ENCODE measurements at places on chromosomes 13 and 19.
A peak's percentile ranks its signal among the peaks of the same experiment; 100 is the strongest.

GRCh38 chr19:49864890-49865289 lies 2.5 kb downstream of the PNKP start:
- DNase-seq = no peak

GRCh38 chr13:27425918-27426630 lies 1.7 kb downstream of the GTF3A start:
- peak; percentile 67 for DNase-seq

DNA sequence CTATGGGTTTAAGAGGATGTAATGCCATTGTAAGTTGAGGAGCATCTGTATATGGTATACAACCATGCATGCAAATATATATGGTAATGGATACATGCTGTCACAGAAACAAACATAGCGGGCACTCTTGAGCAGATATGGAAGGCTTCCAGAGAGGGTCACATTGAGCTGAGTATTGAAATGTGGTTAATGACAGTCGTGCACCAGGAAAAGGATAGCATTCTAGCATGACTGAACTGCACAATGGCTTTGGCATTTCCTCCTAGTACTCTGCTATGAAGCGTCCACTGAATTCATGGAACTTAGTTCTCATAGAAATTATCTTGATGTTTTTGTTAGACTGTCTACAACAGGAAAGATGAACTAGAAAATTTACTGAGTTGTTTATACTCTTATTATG lies 25.2 kb downstream of the DGKH start:
- DNase-seq = no peak

DNA sequence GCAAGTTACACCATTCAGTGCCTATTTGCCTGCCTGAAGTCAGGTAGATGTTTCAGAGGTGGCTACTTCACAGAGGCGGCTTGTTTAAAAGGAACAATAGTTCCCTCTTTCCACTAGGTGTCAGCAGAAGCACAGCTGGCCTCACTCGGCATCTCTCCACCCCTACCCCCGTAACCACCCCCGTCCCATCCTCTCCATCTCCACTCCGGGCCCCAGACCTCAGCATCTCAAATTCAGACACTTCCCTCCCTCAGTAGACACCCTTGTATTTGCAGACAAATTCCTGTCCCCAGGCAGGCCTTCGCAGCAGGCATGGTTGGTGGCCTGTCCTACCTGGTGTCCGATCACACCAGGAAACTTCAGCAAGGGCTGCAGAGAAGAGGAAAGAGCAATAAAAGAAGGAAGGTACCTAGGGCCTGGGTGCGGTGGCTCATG lies 9.1 kb upstream of the DPP9 start:
- peak; percentile 77 for DNase-seq

DNA sequence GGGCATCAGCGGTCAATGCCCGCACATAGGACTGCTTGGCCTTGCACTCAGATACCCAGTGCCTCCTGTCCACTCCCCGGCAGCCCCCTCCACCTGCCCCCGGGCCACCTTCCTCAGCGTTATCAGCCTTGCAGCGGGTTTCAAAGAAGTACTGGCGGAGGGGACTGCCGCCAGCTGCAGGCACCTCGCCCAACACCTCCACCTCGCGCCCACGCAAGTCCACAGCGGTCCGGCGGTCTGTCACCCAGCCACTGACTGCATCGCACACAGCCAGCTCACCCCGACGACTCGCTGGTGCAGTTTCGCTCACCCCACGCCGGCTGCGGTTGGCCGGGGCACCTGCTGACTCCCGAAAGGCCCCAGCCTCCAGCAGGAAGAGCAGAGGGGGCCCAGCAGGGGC lies 3.2 kb downstream of the NTF4 start:
- no peak for DNase-seq

DNA sequence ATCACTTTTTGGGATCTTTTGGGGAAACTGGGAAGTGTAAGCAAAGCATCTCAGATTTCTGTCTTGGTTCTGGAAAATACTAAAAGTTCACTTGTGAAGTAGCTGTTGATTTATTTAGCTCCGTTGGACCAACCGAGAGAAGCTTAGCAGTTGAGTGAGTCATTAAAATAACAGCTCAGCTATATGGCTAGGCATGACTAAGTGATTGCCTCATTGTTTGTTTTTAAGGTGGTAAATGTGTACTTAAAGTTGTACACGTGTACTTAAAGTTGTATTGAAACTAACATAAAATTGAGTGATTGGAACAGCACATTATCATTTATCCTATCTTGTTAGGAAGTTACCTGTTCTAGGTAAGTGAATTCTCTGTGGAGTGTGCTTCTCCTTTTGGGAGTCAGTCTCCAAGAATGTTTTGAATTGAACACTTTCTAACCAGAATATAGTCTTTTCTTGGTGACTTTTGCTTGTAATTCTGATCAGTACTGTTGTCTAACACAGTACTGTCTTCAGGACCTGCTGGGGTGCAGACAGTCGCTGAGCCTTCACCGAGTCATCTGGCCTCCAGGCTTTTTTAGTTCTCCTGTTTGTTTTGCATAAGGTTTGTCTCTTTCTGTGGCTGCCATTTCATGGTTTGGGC lies 2.9 kb upstream of the DCUN1D2 start:
- peak; percentile 79 for DNase-seq

- no peak for DNase-seq
These were observed 27.1 kb upstream of the IGFL1 start for GRCh38 chr19:46202426-46202825.

DNA sequence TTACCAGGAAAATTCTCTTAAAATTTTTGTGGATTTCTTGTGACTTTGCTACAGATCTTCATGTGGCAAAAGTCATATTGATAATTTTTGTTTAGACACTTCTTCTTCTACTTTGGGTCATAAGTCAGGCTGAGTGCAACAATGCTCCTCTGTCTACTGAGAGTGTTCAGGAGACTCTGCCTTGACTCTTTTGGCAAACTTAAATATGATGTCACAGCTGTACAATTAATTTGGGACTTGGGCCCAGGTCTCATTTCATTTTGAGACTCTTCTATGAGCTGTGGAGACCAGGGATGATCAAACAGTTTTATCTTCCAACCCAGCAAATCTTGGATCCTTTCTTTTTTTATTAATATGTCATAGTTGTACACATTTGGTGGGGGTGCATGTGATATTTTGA lies 19.7 kb upstream of the IPO5 start:
- DNase-seq = no peak

- DNase-seq = no peak
These were observed 421.0 kb upstream of the MIR17HG start for GRCh38 chr13:90926459-90926858.

DNA sequence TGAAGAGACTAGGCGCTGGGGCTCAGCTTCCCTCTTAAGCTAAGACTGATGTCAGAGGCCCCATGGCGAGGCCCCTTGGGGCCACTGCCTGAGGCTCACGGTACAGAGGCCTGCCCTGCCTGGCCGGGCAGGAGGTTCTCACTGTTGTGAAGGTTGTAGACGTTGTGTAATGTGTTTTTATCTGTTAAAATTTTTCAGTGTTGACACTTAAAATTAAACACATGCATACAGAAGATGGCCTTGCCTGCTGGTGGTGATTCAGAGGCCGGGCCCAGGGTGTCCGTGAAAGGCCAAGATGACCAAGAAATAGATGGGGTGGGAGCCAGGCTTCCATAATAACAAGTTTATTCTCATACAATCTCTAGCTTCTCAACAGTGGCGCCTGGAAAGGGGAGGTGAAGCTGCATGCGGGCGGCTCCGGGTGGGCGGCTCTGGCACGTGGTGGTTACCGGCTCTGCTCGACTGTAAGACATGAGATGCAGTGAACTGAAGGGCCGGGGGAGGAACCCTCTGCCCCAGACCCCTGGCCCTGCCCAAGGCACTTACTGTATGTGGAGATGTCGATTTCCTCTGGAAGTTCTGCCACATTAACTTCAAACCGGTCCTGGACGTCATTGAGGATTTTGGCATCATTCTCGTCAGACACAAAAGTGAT lies 10.5 kb downstream of the DDX39A start:
- no peak for DNase-seq

- DNase-seq = no peak
These were observed 87.1 kb downstream of the ZNF486 start for GRCh38 chr19:20254121-20254520.

GRCh38 chr13:20193907-20194631 lies 1.3 kb upstream of the GJB2 start:
- DNase-seq = no peak

DNA sequence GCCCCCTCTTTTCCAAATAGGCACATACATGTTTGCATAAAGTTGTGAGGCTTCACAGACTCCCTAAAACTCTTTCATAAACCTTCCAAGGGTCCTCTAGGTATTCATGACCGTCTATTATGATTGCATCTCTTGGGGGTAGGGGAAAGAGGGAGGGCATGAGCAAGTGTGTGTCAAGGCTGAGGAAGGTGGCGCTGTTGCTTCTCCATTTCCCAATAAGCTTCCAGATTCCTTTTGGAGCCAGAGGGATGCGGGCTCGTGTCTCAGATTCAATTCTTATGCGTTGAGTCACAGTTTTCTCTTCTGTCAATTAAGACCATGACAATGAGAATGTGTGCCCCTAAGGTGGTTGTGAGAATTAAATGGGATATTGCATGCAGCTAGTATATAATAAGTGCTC lies 51.0 kb upstream of the CYP2A7 start:
- DNase-seq = no peak

- no peak for DNase-seq
These were observed 8.2 kb downstream of the ZNF439 start for GRCh38 chr19:11856596-11857250.

DNA sequence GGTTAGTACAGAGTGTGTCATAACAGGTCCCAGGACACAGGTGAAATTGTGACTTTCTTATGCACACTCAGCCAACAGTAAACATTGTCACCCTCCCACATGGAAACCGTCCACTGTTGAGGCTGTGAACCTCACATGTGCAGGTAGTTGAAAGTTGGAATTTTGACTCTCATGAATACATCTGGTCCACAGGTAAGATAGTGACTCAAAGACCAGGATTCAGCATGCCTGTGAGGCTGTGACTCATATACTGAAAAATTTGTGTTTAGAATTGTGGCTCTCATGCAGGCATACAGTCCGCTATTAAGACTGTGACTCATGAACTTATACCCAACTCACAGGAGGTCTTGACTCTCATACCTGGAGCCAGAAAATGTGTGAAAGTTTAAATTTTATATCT lies 67.8 kb downstream of the ZNF728 start:
- DNase-seq = no peak

DNA sequence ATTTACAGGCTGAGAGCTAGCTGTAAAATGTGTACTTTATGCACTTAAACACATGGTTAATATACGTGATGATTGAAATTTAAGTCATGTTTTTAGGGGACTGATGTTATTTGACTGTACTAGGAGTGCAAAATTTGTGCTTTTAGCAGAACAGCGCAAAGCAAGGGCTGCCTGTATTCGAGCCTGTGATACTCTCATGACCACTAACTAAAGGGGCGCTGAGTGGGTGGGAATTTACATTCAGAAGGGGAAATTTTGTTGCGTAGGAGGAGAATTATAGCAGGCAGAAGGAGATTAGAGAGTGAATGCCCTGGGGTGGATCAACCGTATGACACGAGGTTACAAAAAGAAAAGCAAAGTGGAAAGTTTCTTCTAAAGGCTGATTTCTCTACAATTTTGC lies 271.8 kb upstream of the HTR2A start:
- no peak for DNase-seq

GRCh38 chr13:21894091-21894490 lies 223.2 kb downstream of the FGF9 start:
- DNase-seq = peak; percentile 86

GRCh38 chr13:41613984-41614661 lies 156.8 kb downstream of the RGCC start:
- no peak for DNase-seq

GRCh38 chr19:20423381-20424197 lies 142.0 kb downstream of the ZNF737 start:
- no peak for DNase-seq

GRCh38 chr13:26497968-26498511 lies 59.4 kb upstream of the WASF3 start:
- no peak for DNase-seq

- DNase-seq = no peak
These were observed 1464.3 kb downstream of the UQCRFS1 start for GRCh38 chr19:27748551-27749152.

GRCh38 chr19:46030812-46031550 lies 8.1 kb upstream of the PGLYRP1 start:
- DNase-seq = no peak

GRCh38 chr13:48400090-48400694 lies 12.7 kb downstream of the LPAR6 start:
- DNase-seq = no peak

DNA sequence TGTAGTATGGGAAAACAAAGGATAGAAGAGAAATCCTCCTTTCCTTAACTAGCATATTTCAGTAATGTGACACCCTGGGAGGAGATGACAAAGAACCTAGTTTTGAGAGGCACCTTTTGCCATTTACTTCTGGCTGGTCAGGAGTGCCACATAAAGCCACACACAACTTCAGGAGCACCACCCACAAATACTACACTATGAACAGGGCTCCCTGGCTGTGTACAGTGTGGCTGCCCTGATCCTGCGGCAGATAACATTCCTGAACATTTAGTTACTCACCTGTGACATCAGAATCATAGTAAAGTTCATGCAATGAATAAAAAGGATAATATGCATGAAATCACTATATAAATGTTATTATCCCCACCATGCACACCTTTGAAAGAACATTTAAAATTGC lies 17.4 kb upstream of the IRS2 start:
- DNase-seq = no peak

GRCh38 chr19:18639706-18640243 lies 2.9 kb downstream of the KLHL26 start:
- DNase-seq = no peak

- no peak for DNase-seq
These were observed 4.2 kb downstream of the VPS36 start for GRCh38 chr13:52446265-52446664.

- DNase-seq = peak; percentile 40
These were observed 13.7 kb downstream of the PPFIA3 start for GRCh38 chr19:49132974-49133609.

GRCh38 chr13:87128036-87128435 lies 543.1 kb upstream of the SLITRK5 start:
- DNase-seq = no peak

DNA sequence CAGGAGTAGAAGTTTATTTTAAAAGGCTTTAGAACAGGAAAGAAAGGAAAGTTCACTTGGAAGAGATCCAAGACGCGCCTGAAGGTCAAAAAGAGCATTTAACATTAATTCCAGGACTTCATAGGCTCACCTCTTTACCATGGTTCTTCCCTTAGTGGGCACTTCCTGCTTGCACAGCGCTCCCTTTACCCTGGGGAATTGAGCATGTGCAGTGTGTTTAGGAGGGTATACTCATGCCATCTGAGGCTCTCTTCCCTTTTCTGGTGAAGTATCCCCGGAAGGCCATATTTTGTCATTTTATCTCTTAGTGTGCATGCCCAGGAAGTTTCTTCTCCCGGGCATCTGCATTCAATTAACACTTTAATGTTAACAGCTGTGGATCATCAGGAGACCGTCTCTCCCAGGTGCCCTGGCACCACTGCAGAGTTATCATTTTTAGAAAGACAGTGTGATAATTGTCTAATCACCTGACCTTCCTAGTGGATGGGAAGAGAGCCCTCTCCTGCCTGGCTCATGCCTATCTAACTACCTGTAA lies 66.1 kb upstream of the ABCC4 start:
- DNase-seq = peak; percentile 49
